ENCODE measurements at places on chromosomes 3 and 15.

DNA sequence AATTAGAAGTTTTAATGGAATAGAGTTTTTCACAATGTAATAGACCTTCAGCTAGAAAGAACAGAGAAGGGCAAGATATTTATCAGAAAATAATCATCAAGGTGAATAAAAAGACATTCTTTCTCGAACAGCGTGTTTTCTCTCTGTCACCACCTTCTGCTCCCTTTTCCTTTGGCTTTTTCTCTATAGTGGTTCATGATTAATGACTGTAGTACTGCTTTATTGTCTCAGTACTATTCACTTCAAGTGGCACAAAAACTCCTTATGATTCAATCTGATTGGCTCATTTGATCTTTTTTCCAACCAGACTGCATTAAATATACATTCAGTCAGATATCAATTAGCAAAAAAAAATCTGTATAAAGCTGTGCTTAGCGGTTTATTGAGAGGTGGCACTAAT, 516.0 kb downstream of the OTOL1 start:
- no peak for DNase-seq

DNA sequence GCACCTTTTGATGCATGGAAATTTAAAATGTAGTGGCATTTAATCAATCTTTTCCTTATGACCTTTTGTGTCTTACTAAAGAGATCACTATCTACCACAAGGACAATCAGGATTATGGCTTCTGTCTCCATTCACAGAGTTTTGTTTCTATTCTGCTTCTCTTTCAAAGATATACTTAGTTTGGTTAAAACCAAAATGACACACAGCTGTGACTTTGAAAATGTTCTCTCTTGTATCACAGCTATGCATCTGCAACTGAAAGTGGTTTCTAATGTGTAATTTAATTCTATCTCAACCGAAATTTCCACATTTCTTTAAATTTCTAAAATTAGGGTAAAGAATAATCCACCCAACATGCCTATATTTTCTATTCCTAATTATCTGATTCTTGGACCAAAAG, 27.7 kb downstream of the HLTF start:
- DNase-seq: no peak

- no peak for DNase-seq
Measured at GRCh38 chr3:61682671-61683548, 121.5 kb downstream of the PTPRG start.

DNA sequence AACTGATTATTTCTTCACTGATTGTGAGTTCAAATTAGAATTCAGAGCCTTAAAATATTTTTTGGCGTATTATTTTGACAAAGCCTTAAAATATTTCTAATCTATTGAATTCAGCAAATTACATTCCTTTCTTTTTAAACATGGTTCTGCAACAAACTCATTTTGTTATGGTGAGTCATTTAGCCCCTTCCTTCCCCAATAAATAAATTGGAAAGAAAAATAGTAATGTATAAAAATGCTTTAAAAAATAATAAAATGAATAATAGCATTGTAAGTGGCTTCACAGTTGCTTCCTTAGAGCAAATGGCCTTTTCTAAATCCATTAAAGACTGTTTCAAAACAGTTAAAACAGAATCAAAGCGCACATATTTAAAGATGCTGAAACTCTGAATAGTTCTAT, 12.1 kb downstream of the CSNK1G1 start:
- no peak for DNase-seq

- no peak for DNase-seq
Measured at GRCh38 chr3:12442654-12443501, 41.4 kb upstream of the TSEN2 start.

GRCh38 chr3:72462595-72463011, 385.6 kb downstream of the SHQ1 start:
- no peak for DNase-seq

DNA sequence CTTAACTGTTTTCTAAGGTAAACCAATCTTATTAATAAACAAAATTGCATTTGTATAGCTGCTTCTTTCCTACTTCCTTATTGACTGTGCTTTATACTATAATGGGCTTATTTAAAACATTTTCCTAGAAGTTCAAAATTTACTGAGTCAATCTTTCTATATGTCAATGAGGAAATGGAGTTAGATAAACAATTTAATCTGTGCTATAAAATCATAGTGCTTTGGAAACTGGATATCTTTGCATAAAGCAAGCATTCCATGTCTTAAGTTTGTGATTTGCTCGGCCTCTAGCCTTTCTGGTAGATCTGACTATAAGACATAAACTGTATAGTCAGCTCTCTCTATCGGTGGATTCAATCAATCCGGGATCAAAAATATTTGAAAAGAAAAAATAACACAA, 99.6 kb downstream of the NEDD4 start:
- DNase-seq: no peak
